ENCODE measurements at places on chromosomes 4 and X.
A peak's percentile ranks its signal among the peaks of the same experiment; 100 is the strongest.

DNA sequence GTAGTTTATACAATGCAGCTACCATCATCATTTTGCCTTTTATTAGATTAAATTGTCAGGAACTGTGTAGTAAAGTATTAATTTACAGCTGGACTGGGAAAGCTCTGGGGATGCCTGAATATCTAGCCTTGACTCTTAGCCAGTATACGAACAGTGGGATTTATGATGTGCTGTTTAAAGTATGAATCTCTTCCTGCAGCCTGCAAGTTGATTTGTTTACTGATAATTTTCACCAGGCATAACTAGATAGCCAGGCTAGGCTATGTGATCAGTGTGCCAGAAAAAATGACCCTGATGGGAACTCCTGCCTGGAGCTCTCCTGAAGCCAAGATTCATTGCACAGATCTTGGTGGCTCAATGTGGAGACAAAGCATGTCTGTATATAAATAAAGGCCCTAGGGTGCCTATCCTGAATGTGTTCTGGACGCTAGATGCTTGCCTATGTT, 119.2 kb downstream of the SCLT1 start:
- no peak for DNase-seq

GRCh38 chr4:148444296-148445070, 2.3 kb upstream of the NR3C2 start:
- DNase-seq: peak; percentile 17

DNA sequence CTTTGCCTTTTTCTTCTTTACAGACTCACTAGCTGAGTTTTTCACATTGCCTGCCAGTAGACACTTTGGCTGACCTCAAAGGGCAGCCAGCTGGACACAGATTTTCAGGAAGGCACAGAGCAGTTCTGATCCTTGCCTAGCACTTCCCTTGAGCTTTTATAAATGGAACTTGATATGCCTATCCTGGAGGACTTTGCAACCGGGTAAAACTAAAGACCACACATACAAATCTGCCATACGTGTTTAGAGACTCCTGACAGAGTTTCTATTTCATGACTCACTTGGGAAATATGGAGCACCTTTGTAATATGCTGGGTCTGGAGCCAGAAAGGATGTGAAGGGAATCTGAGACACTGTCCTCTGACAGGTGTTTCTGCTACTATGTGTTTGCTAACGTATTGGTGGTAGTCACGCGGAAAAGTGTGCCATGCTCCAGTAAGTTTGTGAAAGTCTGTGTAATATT, 56.7 kb upstream of the RASSF6 start:
- DNase-seq: no peak

DNA sequence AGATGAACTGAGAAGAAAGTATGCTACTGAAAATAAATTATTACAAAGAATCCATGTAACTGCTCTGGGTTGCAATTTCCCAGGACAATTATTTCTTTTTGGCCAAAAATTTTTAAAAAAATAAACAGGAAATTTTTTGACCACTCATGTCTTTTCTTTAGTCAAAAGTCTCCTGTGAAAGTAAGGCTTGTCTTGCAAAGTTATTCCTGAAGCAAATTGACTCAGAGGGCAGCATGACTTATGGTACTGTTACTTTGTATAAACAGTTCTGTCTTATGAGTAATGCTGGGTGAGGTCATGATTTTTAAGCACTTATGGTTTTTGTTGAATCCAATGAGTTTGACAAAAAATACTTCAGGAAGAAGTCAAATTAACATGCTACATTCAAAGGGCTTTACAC, 292.8 kb upstream of the ARSJ start:
- no peak for DNase-seq

GRCh38 chrX:69162361-69162865, 2.8 kb downstream of the PJA1 start:
- no peak for DNase-seq

Measured in activated CD4-positive, alpha-beta T cell treated with anti-CD3 and anti-CD28 coated beads, Interleukin-2, Interleukin-6, amounts not matched to agents 100 ng/mL and 50 ng/mL, durations not matched to agents 16 hours and 8 hours (primary cell).